T1000 (cell line): ENCODE measurements at places on chromosomes 2 and 18.

DNA sequence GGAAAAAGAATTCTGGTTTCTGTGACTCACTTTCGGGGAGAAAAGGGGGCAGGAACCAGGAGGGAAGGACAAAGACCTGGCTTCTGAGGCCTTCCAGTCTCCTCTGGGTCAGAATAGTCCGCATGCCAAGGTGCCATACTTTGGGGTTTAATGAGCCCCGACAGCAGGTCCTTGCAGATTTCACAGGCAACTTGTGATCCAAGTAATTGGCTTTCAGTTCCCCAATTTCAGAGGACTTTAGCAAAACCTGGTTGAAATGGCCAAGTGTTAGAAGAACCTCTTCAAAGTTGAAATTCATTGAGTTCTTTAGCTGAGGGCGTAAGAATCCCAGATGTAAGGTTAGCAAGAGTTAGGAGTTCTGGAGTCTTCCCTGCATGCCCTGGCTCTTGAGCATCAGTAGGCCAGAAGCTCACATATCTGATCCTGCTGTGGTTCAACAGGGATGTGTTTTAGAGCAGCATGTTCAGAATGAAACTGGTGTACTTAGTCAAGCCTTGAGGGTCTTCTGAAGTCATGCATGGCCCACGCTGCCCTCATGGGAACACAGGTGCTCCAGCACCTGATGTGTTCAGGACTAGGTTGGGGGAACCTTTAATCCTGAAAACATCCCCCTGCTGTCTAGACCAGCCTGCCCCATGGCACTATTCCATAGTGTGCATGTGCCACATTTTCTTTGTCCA, 143.0 kb downstream of the NUP35 start:
- no peak for DNase-seq

GRCh38 chr18:62324181-62324828, 805 bp upstream of the TNFRSF11A start:
- no peak for DNase-seq

GRCh38 chr2:108220942-108221541, 18.7 kb upstream of the SULT1C3 start:
- no peak for DNase-seq

DNA sequence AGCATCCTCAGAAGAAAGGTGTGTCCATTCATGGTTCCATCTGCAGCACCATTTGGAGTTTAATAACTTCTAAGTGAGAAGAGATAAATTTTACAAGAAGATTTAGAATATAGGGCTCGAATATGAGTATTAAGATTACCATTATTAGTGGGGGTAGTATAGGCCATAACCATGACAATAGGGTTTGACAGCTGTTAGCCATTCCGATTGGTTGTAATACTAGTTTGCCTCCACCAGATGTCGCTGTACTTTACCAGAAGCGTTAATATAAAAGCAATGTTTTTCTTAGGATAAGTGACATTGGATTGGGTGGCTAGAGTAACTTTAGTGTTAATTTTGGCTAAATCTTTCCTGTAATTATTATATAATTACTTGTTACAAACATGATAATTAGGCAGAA, 107.5 kb upstream of the SRD5A2 start:
- DNase-seq = no peak

DNA sequence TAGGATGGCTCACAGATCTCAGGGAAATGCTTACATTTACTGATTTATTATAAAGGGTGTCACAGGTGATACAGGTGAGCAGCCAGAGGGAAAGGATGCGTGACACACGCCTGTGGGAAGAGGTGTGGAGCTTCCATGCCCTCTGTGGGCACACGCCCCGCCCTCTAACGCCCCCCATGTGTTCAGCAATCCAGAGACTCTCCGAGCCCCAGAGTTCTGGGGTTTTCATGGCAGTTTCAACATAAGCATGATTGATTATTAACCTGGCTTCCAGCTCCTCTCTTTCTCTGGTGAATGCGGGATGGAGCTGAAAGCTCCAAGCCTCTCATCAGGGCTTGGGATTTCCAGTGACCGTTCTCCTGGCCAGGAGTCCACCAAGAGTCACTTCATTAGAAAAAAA, 34.3 kb upstream of the ODC1 start:
- peak; percentile 9 for DNase-seq

- no peak for DNase-seq
Observed at GRCh38 chr2:174157053-174157452, 91.3 kb downstream of the OLA1 start.

DNA sequence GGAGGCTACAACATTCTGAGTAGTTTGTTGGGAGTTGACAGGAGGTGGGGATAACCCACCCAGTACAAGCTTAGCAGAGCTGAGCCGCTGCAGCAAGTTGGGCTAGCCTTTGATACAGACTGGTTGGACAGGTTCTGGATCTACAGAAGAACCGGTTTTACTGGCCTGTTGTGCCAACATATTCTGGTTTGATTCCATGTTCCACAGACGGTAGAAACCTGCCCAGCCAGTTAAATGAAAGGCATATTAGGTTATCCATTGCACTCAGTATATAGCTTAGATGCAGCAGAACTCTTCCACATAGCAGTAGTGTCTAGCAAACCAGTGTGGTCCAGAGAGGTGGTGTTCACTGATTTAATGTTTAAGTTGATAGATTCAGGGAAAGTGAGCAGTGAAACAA, 19.3 kb upstream of the RBBP8 start:
- DNase-seq = no peak

- no peak for DNase-seq
Observed at GRCh38 chr2:192886636-192887035, 691.9 kb upstream of the TMEFF2 start.

DNA sequence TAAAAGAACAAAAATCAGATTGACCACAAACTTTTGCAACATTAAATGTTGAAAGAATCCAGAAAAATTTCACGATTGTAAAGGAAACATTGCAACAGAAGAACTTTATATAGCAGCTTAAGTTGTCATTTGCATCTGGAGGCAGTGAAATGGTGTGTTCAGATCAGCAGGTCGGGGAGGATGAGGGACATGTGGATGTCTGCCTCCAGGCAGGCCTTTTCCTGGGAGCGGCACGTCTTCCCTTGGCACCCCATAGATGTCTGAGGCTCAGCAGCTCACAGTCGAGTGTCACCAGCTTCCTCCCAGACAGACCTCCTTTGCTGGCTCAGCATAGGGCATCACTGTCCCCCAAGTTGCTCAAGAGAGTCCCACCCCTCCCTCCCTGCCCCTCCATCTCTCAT, 44.3 kb upstream of the ASB1 start:
- DNase-seq = no peak

GRCh38 chr2:175560521-175561169, 379.1 kb upstream of the ATP5MC3 start:
- DNase-seq = no peak

DNA sequence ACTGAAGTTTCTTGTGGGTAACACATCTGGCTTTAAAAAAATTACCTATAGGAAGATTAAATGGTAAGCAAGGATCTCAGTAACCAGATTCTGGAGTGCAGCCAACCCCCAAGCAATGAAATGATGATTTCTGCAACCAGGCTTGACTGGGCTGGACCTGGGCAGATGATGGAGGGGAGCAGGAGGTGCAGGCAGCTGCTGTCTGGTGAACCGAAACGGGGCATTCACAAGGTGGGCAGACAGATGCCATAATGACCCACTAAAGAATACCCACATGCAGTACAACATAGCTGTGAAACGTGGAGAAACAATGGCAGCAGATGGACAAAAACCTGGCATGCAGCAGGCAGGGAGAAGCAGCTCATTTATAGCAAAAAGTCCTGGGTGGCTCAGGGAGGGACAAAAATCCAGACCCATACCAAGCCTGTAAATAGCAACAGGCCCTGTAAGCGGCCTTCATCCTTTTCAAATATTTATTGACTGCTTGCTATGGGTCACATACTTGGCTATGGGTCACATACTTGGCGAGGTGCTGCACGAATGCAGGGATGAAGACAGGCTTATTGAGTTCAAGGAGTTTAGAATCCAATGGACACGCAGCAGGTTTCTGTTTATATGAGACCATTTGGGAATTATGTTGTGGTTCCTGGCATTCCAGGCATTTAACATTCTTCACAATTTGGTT, 244.7 kb downstream of the HRH4 start:
- peak; percentile 31 for DNase-seq

DNA sequence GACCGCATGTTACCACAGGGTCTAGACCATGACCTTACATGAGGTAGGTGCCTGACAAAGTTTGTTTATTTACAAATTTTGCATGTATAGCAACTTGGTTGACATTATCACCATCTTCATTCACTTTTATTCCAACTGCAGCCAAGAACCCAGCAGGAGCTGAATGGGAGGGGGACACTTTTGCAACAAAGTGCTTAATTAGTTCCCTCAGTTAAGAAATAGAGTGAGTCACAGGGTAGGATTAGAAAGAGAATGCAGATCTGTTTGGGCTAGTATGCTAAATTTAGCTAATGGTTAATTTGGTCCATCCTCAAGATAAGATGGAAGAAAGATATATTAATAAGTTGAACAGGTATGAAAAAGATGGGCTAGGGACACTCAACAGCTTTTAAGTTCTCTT, 678.9 kb downstream of the ARHGAP15 start:
- no peak for DNase-seq

- DNase-seq = no peak
Observed at GRCh38 chr2:151228847-151229512, 32.7 kb downstream of the RBM43 start.

DNA sequence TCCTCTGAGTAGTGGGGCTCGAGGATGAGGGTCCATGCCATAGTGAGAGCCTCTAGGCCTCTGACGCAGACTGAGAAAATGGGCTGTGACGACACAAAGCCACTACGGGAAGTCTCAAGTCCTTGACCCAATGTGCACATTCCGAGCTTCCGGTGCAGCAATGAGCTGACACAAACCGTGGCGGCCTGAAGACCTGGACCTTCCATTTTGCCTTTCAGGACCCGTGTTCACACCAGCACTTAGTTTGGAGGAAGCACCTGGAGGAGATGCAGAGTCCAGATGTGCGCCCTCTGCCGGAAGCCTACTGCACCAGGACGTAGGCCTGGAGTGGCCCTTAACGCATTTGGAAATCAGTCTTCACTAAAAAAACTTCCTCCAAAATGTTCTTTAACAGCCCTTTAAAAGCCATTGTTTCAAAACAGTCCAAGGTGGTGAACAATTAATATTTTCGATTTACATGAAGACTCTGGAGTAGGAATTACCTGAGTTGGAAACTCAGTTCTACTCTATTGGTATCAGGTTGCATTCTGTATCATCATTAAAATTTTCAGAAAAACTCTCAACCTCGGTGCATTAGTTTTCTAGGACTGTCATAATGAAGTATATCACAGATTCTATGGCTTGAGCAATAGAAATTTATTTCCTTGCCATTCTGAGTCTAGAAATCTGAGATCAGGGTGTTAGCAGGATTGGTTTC, 33.9 kb downstream of the BMP10 start:
- DNase-seq = no peak

GRCh38 chr2:42860319-42861094, 68.1 kb upstream of the HAAO start:
- no peak for DNase-seq

DNA sequence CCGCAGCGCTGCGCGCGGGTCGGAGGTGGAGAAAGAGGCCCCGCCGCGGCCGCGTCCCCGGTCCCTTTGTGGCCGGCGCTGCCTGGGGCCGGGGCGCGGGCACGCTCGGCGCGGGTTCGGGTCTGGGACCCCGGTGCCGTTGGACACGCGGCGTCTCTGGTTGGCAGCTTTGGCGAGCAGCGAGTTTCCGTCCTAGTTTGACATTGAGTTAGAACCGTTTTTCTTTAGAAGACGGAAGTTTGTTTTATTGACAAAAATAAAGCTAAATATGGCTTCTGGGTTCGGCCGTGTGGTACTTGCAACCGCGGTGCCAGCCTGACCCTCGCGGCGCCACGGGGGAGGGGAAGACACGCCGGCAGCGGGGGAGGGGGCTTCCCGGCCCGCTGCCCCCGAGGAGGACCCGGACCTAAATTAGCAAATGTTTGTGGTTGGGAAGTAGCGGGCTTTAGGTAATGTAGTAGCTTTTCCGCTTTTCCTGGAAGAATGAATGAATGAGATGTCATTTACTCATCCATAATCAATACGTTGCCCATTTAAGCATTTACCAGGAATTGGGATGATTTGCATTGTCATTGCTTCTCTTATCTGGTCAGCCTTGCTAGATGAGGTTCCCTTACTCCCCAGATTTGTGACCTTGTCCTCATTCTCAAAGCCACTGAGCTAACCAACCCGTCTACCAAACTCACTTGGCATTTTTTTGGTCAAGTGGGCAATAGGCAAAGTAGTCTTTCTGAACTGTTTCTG, 530 bp downstream of the GALNT1 start:
- DNase-seq = no peak

DNA sequence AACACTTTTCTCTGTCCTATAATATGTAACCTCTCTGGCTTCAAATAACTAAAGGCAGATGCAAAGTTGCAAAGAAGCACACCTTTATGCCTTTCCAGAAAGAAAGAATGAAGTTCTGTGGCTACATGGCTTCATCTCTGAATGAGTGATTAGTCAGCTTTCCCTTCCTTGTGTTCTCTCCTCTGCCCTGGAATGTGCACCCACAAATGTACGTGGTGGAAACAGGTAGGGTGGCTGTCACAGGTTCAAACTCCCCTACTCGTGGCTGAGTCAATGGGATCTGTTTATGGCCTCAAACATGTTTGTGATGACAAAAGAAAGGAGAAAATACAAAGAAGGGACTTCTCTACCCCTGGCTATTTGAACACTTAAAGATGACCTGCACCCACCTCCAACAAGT, 55.5 kb upstream of the ACVR2A start:
- no peak for DNase-seq

- no peak for DNase-seq
Observed at GRCh38 chr2:234464291-234464645, 32.6 kb downstream of the ARL4C start.

- no peak for DNase-seq
Observed at GRCh38 chr2:74863802-74864248, 29.9 kb downstream of the HK2 start.

GRCh38 chr2:184057910-184058309, 540.4 kb upstream of the ZNF804A start:
- DNase-seq = no peak

- no peak for DNase-seq
Observed at GRCh38 chr18:46042571-46043123, 29.4 kb downstream of the PSTPIP2 start.

DNA sequence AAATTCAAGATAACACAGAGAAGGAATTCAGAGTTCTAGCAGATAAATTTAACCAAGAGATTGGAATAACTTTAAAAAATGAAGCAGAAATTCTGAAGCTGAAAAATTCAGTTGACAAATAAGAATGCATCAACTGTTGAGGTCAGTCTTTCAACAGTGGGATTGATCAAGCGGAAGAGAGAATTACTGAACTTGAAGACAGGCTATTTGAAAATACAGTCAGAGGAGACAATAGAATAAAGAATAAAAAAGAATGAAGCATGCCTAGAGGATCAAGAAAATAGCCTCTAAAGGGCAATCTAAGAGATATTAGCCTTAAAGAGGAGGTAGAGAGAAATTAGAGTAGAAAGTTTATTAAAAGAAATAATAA, 27.7 kb upstream of the ITGAV start:
- DNase-seq = no peak
